ENCODE measurements at places on chromosomes 16 and 17.
A peak's percentile ranks its signal among the peaks of the same experiment; 100 is the strongest.

DNA sequence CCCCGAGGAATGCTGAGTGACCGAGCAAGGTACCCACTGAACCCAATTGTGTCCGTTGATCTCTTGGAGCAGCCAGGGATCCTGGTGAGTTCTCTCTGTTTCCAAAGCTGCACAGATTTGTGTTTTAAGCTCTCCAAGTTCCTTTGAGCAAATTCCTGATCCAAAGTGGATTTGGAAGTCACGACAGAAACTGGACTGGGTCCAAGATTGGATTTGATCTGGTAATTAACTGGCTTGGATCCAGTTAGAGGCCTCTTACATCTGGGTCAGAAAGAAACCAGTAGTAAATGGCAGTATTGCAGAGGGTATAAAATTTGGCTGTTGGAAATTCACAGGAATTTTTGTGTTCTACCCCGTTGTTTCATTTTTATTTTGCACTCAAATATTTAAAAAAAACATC lies 119.5 kb downstream of the PMP22 start:
- no peak for DNase-seq

- DNase-seq = no peak
Measured at GRCh38 chr17:61481421-61481820, 29.2 kb downstream of the TBX4 start.

- no peak for DNase-seq
Measured at GRCh38 chr17:74873874-74874614, 1.2 kb upstream of the FDXR start.

DNA sequence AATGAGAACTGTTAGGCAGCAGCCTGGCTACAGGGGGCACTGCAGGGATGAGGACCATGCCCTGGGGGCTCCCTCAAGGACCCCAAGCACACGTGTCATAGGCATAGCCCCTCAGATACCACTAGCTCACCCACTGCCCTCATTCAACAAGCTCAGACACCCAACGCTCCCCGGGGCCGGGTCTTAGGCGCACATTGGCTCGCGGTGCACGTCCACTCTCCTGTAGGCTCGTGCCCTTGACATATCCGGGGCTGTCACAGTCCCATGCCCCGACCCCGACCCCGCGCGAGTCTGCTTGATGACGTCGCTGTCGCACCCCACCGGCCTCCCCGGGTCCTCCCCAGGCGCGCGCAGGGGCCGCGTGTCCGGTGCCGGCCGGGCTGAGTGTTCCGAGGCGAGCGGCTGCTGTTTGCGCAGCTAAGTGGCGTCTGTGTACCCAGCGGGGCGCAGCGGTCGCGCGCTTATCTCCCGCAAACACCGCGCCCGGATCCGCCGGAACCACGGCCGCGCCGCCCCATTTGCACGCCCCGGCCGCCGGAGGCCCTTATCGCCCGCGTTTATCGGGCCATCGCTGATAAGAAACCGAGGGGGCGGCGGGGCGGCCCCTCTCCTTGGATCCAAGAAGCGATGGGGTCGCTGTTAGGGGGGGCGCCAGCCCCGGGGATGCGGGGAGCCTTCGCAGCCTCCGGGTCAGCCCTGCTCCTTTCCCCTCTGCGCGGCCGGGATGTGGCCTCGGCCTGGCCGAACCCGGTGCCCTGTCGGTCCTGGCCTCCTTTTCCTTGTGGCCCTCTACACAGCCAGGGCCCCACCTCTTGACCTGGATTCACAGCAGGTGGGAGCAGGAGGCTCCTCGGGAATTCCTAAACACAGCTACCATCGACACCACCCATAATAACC lies 20.7 kb upstream of the NAGS start:
- no peak for DNase-seq

DNA sequence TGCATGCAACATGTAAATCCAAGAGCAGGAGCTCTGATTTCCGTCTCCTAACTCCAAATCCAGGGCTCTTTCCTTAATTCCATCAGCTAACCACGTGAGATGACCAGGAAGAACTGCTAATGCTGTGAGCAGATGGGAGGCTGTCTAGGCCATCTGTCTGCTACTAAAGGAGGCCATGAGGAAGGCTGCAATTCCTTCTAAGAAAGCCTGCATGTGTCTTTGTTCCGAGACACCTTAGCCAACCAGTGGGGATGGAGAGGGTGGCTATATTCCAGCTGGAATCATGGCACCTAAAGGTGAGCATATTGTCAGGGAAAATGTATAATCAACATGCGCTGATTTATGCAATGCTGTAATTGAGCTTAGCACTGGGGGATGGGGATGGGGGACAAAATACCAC lies 267.2 kb upstream of the CDH5 start:
- DNase-seq = no peak

DNA sequence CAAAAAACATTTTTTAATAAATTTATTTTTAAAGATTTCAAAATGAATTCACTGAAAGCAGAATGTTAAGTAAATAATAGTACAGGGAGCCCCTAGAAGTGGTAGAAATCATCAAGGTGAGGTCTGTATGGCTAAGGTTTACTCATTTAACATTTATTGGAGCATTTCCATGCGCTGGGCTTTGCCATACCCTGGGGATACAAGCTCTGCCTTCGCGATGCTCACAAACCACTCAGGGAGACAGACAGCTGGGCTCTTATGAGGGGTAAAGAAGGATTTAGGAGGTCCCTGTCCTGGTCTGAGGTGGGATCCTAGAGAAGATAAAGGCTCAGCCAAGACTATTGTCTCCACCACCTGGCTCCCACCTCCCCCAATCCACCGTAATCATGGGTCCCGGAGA lies 11.3 kb upstream of the LPCAT2 start:
- no peak for DNase-seq

DNA sequence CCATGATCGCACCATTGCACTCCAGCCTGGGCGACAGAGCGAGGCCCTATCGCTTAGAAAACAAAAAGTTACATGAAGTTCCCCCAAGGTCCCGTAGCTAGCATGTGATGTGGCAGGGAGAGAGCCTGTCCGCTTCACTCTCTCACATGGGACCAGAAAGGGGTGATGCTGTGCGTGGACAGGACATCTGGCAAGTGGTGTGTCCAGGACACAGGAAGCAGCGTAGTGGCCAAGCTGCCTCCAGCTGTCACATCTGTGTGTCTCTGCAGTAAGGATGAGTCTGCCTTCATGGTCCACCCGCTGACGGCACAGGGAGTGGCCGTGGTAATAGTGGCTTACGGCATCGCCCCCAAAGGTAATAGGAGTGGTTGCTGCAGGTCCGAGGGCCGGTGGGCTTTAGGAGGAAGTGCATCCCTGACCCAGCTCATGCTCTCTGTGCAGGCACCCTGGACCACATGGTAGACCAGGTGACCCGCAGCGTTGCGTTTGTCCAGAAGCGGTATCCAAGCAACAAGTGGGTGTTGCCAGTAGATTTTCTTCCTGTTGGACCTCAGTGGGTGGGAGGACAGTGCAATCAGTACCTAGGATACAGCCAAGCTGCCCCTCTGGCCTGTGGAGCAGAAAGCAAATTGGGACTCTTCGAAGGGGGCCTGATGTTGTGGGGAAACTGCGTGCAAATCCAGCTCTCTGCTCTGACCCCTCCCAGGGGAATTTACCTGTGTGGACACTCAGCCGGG lies 9.5 kb upstream of the BIRC5 start:
- no peak for DNase-seq

GRCh38 chr17:18033442-18034099 lies 5.4 kb downstream of the ATPAF2 start:
- peak; percentile 31 for DNase-seq

- DNase-seq = no peak
Measured at GRCh38 chr16:65700596-65700995, 578.7 kb upstream of the CDH11 start.

GRCh38 chr17:2924211-2924610 lies 128.0 kb downstream of the RAP1GAP2 start:
- DNase-seq = no peak

DNA sequence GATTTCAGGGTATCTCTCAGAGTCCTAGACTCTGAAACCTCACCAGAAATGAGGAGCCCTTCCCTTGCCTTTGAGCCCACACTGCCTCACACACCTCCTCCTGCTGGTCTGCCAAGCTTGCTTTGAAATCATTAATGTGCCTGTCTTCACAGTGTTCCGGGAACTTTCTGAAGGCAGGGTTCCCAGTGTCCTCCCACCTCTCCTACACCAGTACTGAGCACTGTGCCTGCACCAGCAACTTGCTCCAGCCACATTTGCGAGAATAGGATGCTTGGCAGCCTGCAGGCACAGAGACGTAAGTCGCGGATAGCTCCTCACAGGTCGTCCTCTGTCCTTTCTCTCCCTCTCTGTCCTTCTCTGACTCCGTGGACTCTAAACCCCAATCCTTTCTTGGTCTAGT lies 408.4 kb upstream of the EEF2KMT start:
- DNase-seq = no peak

DNA sequence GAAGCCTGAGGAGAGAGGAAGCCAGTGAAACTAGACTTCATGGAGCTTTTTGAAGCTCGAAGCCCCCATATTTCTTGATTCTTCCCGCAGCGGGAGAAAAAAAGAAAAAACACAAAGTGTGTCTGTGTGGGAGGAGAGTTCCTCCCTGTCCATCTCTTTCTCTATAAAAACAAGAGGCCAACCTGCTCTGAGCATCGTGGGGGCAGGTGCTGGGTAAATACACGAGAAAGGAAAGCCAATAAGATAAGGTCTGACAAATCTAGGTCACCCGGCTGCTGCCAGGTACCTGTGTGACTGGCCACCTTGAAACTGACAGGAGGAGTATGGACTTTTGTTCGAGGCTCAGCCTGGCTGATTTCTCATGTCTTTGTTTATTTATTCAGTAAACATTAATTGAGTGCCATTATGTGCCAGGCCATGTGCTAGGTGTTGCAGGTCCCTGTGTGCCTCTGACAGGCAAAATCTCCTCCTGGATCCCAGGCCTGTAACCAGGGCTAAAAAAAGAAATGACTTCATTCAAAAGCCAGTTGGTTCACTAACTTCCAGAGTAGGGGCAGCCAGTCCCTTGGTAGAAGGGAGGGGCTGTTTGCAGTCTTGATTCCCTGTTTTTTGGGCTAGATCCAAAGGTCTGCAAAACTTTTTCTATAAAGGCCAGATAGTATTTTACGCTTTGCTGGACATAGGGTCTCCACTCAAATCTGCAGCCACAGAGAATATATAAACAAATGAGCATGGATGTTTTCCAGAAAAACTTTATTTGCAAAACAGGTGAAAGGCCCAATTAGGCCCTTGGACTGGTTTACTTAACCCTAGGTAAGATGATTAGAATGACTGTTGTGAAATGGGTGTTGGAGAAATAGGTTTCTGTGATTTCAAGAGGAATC lies 35.6 kb downstream of the YPEL2 start:
- no peak for DNase-seq

DNA sequence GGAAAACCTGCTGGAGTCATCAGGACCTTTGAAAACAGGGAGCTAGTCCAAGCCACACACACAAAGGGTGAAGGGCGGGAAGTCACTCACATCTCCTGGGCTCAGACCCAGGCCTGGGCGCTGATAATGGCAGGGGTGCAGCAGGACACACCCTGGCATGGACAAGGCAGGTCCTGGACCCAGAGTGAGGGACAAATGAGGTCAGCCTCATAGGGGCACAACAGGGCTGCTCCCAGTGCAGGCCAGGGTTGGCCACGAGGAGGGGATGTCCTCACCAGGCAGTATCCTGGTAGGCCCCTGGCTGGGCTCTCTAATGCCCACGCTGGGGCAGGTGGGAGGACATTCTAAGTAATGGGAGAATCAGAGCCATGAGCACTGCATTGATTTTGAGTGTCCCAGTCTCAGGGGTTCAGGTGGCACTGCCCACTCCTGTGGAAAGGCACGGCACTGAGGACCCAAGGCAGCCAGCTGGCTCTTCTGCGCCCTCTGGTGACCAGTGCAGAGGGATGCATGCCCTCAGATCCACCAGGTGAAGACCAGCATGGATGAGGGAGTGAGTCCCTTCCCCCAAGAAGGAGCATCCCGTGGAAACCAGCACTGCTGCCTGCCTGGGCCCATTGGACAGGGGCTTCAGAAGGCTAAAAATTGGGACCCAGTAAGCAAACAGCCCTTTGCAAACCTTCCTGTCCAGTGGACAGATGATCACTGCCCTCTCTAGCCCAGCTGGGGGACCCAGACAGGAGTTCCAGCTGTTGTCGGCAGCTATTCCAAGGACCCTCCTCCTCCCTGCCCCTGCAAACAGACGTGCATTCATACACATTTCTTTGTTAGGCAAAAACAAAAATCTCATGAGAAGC lies 23.4 kb upstream of the SREBF1 start:
- DNase-seq = peak; percentile 58

- no peak for DNase-seq
Measured at GRCh38 chr17:44376124-44376523, 12.5 kb upstream of the FAM171A2 start.

DNA sequence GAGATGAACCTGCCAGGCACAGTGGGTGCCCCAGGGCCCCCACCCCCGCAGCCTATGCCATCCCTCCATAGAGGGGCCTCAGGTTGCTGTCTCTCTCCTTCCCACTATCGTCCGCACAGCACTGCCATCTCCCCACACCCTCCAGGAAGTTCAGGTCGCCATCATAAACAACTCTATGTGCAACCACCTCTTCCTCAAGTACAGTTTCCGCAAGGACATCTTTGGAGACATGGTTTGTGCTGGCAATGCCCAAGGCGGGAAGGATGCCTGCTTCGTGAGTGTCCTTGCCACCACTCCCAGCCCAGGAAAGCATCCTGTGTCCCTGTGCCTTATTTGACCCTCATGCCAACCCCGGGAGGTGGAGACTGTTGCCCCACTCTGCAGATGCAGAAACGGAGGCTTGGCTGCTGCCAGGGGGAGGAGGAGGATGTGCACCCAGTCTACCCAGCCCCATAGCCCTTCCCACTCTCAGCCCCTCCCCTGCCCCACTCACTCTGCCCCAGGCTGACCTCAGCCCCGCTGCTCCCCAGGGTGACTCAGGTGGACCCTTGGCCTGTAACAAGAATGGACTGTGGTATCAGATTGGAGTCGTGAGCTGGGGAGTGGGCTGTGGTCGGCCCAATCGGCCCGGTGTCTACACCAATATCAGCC lies 3.9 kb downstream of the PRSS21 start:
- DNase-seq = no peak

DNA sequence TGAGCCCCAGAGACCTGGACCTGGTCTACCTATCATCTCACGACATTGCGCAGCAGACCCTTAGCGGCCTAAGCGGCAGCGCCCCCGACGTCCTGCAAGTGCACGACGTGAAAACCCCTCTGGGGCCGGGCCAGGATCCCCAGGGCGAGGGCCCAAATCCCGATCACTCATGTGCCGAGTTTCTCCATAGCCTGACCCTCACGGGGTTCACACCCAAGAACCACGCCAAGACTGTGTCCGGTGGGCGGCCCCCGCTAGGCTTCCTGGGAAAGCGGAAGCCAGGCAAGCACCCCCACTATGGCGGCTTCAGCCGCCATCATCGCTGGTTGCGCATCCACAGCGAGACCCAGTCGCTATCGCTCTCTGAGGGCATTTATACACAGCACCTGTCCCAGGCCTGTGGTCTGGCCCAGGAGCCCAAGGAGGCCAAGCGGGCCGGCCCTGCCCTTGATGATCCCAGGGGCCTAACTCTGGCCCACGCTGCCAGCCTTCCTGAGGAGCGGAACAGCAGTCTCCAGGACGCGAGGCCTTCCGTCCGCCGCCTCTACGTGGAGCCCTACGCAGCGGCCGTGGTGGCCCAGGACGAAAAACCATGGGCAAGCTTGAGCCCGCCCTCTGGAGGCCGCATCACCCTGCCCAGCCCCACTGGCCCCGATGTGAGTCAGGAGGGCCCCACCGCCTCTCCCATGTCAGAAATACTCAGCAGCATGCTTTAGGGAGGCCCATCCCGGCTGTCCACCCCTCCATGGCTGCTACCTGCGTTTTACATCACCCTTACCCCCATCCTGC lies 82.8 kb upstream of the NOG start:
- DNase-seq = no peak
